ENCODE measurements at places on chromosomes 7 and 10.

GRCh38 chr7:98418636-98419315 lies 17.9 kb upstream of the BAIAP2L1 start:
- DNase-seq: no peak

GRCh38 chr10:95552679-95553342 lies 8.4 kb downstream of the SORBS1 start:
- no peak for DNase-seq

DNA sequence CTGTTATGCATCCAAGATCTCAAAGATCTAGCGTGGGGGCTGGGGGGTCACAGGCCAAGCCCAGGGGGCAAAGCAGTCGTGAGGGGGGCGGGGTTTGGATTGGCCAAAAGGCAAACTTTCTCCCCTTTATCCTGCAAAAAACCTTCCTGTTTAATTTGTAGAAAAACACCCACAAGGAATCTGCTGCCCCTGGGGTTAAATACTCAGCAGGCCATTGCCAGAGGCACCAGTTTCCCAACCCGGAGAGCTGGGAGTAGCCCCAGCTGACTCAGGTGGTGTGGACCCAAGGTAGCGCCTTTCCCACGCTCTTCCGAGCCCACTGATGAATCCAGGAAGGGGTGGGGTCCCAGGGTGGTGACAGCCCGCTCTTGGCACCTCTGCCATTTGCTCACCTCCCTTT lies 21.4 kb downstream of the KCP start:
- DNase-seq: no peak

GRCh38 chr7:42247301-42247700 lies 10.3 kb upstream of the GLI3 start:
- DNase-seq: no peak
